ENCODE measurements at places on chromosomes 11 and 22.

DNA sequence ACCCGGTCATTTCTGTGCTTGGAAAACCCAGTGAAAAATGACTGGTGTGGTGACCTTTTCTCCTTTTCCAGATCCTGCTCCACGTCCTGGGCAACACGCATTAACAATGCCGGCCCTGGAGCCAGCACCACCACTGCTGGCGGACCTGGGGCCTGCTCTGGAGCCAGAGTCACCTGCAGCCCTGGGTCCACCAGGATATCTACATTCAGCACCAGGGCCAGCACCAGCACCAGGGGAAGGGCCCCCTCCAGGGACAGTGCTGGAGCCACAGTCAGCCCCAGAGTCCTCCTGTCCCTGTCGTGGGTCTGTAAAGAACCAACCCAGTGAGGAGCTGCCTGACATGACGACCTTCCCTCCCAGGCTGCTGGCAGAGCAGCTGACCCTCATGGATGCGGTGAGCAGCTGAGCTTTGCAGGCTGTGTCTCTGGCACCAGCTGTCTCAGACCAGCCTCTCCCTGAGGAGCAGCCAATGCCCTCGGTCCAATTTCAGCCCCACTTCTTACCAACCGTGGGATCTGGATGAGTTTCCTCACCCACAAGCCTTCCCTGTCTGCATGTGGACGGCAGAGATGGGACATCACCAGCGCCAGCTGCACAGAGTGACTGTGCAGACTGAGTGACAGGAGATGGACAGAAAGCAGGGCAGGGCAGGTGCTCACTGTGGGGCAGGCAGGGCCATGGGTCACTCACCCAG is 1.9 kb downstream of the RGL4 start:
- no peak for DNase-seq

- DNase-seq: no peak
These were observed 36.0 kb upstream of the L3MBTL2 start for GRCh38 chr22:41169157-41169556.

GRCh38 chr11:68036717-68037239 is 2.0 kb upstream of the TCIRG1 start:
- peak; percentile 31 for DNase-seq

GRCh38 chr22:45787759-45788158 is 116.1 kb downstream of the ATXN10 start:
- no peak for DNase-seq

- DNase-seq: no peak
These were observed 7.0 kb downstream of the TNNI2 start for GRCh38 chr11:1845561-1846452.

- DNase-seq: no peak
These were observed 1.9 kb downstream of the CD151 start for GRCh38 chr11:834371-835316.

DNA sequence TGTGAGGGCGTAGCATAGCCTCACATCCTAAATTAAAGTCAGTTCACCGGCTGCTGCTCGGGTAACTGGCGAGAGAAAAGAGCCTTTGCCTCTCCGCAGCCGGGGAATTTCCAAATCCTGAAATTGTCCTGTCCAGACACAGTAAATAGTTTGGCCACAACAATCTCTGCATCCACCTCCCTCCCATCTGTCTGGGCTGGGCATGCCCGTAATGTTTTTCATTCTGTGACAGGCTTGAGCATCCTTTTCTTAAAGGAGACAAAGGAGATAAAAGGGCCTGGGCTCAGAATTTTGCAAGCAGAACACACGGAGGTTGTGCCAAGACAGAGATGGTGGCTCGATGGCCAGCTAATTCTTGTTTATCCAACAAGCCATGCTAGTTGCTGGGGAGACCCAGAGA is 19.2 kb upstream of the CBX6 start:
- no peak for DNase-seq

GRCh38 chr22:40726514-40726913 is 47.2 kb downstream of the MCHR1 start:
- DNase-seq: no peak

- DNase-seq: no peak
These were observed 43.2 kb downstream of the CD82 start for GRCh38 chr11:44608651-44608990.

DNA sequence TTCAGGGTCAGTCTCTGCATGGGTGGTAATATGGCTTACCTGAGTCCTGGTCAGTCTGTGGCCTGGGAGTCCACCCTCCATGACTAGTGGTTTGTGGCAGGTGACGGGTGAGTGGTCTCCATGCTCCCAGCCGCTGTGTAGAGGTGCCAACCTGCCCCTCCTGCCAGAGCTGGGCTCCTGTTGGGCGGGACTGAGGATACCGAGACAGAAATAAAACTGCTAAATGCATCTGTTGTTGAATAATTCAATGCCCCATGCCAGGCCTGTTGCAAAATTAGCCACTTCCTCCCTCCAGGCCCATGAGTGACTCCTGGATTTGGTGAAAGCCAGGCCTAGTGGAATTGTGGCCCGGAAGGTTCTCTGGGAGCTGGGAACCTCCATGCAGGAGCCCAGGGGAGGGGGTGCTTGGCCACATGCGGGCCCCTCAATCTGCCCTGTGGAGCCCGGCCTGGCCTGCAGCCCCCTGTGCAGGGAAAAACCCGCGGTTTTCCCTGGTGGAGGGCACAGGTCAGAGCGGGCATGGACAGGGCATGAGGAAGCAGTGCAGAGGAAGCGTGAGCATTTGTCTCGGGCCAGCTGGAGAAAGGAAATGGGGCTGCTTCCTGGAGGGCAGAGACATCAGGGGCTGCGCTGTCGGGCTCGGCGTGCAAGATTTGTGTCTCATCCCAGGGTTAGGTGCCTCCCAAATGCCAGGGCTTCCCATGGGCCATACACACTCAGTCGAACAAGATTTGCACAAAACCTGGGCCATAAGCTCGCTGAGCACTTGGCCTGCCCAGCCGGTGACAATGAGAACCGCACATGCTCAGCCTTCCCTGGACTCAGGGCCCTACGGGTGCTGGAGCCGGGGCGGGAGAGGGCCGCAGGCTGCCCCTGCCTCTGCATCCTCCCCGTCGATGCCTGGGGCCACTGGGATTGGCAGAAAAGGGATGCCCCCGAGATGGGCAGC is 66.9 kb downstream of the KCNQ1 start:
- DNase-seq: no peak

- DNase-seq: no peak
These were observed 151.6 kb downstream of the GRIK4 start for GRCh38 chr11:120663142-120663541.

GRCh38 chr22:38540701-38541100 is 29.3 kb downstream of the DMC1 start:
- no peak for DNase-seq

GRCh38 chr11:82321206-82321605 is 412.5 kb downstream of the FAM181B start:
- DNase-seq: no peak

- no peak for DNase-seq
These were observed 352.5 kb downstream of the TBC1D22A start for GRCh38 chr22:47114813-47115517.

- no peak for DNase-seq
These were observed 83.2 kb downstream of the TEAD1 start for GRCh38 chr11:12757416-12757815.

GRCh38 chr11:13434247-13435205 is 28.5 kb downstream of the BTBD10 start:
- DNase-seq: no peak

DNA sequence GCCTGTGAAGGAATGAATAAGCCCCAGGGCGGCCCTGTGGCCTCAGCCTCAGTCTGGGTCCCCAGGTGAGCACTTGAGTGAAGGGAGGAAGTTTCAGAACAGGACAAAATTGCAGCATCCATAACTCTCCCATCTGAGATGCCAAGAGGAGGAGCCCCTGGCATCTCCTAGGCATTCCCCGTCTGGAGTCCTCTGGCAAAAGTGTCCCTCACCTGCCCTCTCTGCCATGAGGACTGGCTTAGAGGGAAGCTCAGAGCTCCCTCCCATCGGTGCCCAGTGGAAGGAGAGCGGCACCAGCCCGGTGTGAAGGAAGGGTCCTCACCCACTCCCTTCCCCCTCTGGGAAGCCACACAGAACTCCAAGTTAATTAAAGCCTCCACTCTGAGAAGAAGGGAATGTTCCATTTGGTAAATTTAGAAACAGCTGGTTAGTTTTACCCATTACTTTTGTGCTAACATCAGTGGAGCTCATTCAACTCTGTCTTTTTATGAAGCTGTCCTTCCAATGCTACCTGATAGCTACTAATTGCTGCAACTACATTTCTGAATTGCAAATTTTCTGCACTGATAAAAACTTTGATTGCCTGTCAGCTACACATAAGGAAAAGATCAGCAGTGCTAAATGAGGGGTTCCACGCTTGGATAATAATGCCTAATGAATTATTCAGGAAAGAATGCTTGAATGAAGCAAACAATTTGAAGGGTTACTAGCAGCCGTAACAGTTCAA is 123.3 kb upstream of the RCN1 start:
- no peak for DNase-seq

GRCh38 chr11:39341461-39341860 is 2118.0 kb downstream of the LRRC4C start:
- no peak for DNase-seq

DNA sequence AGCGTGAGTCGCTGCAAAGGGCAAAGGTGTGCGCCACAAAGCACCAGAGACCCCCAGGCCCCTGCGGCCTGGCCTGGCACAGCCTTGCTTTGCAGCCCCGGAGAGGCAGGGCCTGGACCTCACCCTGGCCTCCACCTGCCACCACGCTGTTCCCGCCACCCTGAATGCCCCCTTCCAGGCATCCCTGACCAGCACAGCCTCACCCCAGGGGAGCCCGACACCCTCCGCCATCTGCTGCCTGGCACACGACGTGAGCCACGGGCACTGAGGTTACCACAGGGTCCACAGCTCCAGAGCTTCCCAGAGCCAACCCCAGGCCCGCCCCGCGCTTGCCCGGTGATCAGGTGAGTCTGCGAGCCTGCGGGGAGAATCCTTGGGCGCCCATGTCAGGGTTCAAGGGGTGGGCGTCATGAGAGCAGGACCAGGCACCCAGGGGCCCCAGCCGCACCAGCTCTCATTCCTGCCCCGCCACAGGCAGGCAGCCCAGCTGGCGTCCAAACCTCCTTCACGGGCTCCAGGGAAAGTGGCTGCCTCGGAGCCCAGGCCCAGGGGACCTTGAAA is 171.3 kb downstream of the BRD1 start:
- no peak for DNase-seq

GRCh38 chr11:1640076-1640946 is 10.7 kb downstream of the KRTAP5-5 start:
- no peak for DNase-seq

DNA sequence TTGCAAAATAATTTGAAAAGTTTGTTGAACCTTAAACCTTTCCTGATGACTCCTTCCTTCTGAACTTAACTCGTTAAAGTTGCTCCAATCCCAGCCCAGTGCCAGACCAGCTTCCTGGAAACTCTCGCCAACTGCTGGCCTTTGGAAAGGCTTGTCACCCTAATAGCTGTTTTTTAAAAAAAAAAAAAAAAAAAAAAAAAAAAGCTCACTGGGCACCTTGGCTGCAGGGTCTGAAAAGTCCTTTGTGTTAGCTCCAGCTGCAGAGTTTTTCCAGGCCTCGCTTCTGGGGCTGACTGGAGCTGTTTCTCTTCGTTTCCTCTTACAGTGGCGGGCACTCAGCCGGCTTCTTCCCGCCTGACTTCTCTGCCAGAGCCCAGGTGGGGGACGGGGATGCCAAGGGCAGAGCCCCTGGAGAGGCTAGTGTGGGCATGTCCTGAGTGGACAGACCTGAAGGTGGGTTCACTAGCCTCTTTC is 25.1 kb downstream of the KCNQ1OT1 start:
- peak; percentile 76 for DNase-seq

- no peak for DNase-seq
These were observed 11.4 kb downstream of the TRAF6 start for GRCh38 chr11:36498721-36499120.

DNA sequence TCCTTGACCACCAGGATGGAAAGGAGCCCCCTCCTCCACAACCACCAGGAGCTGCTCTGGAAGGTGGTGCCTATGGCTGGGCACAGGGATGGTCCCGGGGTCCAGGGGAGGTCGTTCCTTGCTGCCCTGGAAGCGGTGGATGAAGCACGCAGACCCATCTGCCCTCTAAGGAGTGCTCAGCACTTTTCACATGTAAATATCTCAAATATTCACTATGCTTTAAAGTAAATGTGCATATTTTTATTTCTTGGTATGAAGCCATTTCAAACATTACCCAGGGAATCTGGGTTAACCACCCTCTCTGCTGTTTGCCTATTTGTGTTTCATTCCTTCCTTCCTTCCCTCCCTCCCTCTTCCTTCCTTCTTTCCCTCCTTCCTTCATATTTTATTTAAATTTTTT is 21.7 kb downstream of the SPATA19 start:
- no peak for DNase-seq

- no peak for DNase-seq
These were observed 225.5 kb upstream of the CCDC90B start for GRCh38 chr11:83511646-83512045.

- no peak for DNase-seq
These were observed 57.2 kb downstream of the PPFIBP2 start for GRCh38 chr11:7570938-7571521.

DNA sequence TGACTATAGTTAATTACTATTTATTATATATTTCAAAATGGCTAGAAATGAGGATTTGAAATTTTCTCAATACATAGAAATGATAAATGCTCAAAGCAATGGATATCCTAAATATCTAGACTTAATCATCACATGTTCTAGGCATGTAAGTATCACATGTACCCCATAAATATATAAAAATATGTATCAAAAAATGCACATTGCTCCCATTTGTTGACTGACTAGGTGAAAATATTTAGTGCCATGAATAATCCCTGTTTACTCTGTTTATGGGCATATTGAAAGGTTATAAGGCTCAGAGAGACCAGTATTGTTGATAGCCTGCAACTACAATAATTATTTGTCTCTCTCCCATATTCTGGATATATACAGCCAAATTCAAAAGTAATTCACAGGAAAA is 3.1 kb downstream of the HBE1 start:
- DNase-seq: no peak

GRCh38 chr11:46072172-46072964 is 48.9 kb downstream of the PHF21A start:
- no peak for DNase-seq

DNA sequence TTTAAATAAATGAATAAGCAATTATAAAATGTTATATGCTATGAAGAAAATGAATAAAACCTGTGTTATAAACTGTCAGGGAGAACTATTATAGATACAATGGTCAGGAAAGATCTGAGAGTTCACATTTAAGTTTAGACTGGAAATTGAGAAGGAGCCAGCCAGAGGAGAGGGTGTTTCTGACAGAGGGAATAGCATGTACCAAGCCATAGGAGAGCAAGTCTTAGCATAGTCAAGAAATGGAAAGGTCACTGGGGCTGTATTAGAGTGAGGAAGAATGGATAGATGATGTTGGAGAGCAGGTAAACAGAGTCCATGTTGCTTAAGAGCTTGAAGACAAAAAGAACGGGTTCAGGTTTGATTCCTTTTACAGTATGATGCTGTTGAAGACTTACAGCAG is 87.4 kb downstream of the FAM83F start:
- no peak for DNase-seq

- no peak for DNase-seq
These were observed 11.5 kb upstream of the GLYAT start for GRCh38 chr11:58742981-58743880.

- DNase-seq: no peak
These were observed 1.1 kb upstream of the BMAL1 start for GRCh38 chr11:13276454-13276831.

Data from globus pallidus (tissue), 1 donor.